ENCODE measurements at places on chromosomes 7 and 10. TPM values are rescaled to one million over a fixed set of nuclear protein-coding genes. Genes with fewer than 3 reads are reported as not detected.
A peak's percentile ranks its signal among the peaks of the same experiment; 100 is the strongest.

Gene ACSL5
- 31.7 TPM for total RNA-seq

Gene DEPP1
- not detected for total RNA-seq

Gene WIPF3
- total RNA-seq = not detected

Gene RTKN2
- total RNA-seq = 0.44 TPM

Gene FGL2
- 6.1 TPM for total RNA-seq

Gene BHLHA15
- not detected for total RNA-seq

Gene GOLGA7B
- 8.1 TPM for total RNA-seq

Gene EGR2
- 1.2 TPM for total RNA-seq

Gene RAPGEF5
- not detected for total RNA-seq

Gene CFTR
- total RNA-seq = not detected

Gene LIPK
- total RNA-seq = not detected

Gene ANKRD2
- total RNA-seq = not detected

Gene SORBS1
- 0.94 TPM for total RNA-seq

Gene PWWP2B
- 10.2 TPM for total RNA-seq

Gene CFAP43
- 0.39 TPM for total RNA-seq

DNA sequence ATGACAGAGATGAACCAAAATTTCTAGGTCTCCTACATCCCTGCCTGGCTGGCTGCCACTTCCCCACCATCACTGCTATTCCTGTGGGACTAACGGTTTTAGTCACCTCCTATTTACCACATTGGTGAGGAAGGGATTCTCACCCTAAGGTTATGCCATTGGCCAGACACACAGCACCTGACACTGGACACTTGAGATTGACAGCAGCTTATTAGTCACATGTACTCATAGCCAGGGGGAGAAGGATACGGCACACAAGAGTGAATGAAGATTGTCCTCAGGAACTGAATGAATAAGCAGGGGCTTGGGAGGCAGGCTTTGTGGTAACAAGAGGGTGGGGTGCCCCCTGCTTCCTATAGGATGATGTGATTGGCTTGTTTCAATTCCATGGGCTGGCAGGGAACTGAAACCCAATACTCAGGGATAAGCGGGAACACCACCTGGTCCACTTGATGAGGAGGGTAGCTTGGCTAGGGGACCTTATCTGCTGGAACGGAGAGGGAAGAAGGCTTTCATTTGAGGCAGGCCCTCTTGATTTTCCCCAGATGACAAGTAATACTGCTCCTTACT is 99.0 kb downstream of the SPAG6 start:
- no peak for DNase-seq

GRCh38 chr7:157775021-157775559 is 438.3 kb downstream of the DNAJB6 start:
- no peak for DNase-seq

- DNase-seq = no peak
Observed at GRCh38 chr7:131097662-131098376, 229.9 kb upstream of the MKLN1 start.

DNA sequence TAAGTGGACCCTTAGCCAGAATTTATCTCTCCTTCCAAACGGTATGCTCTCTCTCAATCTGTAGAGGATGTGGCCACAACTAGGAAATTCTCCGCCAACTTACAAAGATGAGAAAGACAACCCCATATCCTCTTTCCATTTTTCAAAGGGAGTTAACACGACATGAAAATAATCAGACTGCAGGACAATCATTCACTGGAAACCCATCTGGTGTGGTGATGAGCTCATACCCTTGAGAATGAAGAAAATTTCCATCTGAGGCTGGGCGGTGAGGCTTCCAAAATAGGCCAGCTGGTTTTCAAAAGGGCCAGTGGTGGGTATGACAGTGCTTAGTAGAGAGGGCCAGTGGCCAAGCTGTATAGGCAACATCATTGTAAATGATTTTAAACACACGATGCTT is 369.6 kb downstream of the FRMD4A start:
- no peak for DNase-seq

GRCh38 chr7:42274053-42274452 is 37.0 kb upstream of the GLI3 start:
- no peak for DNase-seq

- DNase-seq = no peak
Observed at GRCh38 chr7:47715631-47716068, 133.7 kb upstream of the TNS3 start.

DNA sequence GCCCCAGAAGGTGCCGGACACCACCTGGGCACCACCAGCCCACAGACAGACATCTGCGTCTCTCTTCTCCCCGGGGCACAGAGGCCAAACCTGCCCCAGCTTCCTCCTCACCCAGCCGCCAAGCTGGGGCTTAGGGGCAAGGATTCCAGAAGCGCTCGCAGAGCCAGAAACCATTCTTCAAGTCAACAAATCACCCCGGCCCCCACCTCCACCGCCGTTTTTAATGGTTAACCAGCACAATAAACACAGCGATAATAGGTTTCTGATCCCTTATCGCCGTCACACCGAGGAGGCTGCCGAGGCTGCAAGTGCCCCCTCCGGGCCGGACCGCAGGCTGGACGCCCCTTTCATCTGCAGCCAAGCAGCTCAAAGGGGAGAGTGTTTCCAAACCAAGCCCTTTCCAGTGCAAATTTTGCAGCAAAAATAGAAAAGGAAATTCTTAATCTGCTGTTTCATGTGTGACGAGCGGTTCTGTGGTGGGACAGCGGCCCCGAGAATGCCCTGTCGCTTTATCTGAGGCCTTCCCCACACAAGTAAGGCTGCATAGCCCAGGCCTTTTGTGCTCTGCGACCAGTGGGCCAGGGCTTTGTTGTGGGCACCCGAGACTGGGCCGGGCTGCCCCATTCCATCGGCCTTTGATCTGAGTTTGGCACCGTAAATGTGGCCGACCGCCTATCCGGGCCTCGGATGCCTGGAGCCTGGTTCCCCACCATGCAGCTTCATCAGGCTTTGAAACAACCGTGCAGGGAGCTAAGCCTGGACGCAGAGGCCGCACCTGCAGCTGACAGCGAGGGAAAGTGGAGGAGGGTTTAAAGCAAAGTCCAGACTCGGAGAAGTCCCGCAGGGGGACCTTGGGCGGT is 83.2 kb downstream of the FOXL3 start:
- DNase-seq = no peak

GRCh38 chr7:9023675-9024294 is 590.4 kb downstream of the NXPH1 start:
- DNase-seq = no peak

- no peak for DNase-seq
Observed at GRCh38 chr10:51397695-51398094, 301.7 kb downstream of the CSTF2T start.

DNA sequence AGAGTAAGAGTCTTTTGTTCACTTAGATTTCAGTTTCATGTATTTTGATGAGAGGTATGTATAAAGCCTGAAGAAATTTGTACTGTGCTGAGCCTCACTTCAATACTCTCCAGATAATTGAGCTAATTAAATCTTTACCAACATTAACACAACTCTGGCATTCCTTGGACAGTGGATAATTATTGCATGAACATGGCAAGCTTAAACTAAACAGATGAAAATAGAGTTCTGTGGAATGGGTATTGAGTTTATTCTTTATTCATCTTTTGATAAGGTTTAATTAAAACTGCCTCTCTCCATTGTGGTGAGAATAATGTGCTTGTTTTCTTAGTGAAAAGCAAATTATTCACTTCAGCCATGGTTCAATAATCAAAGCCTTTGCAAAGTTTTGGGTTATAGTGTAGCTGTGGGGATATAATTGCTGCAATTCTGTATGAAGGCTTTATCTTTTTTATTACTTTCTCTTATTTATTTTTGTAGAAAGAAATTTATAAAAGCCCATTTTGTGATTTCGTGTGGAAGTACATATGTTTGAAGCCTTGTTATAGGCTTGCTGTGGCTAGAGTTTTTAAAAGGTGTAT is 126.4 kb upstream of the FZD1 start:
- no peak for DNase-seq

- DNase-seq = no peak
Observed at GRCh38 chr10:6204341-6205191, 1.8 kb downstream of the PFKFB3 start.

DNA sequence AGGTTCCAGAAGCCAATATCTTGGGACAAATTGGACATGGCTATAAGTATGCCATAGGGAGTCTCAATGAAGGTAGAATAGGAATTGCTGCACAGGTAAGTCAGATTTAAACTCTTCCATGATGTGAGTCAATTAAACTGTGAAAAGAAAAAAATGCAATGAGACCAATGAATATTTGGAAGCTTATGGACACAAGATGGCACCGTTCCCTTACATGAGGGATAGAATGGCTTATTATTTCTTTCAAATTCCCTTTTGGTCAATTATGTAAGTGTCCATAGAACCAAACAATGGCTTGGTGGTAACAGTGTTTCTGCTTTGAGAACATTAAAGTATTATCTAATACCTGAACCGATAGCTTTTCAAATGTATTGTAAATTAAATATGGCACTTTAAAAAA is 35.6 kb downstream of the ACADSB start:
- DNase-seq = no peak

- DNase-seq = no peak
Observed at GRCh38 chr7:74380720-74381119, 73.0 kb upstream of the GTF2IRD1 start.

GRCh38 chr7:158546214-158546613 is 41.4 kb downstream of the PTPRN2 start:
- no peak for DNase-seq

- DNase-seq = no peak
Observed at GRCh38 chr10:128137877-128138276, 11.7 kb upstream of the MKI67 start.

DNA sequence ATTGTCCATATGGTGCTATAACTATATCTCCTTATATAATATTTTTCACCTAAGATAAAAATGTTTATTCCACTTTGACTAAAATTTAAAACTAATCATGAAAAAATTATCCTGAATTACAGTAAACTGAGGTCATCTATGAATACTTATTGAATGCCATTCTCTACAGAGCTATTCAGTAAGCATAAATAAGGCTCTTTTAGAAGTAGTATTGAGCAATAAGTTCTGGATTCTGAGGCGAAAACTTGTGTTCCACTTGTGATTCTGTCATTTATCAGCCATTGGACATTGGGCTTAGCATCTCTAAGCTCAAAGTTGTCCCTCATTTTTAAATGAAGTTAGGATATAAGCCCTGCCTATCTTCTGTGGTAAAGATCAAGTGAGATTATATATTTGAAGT is 130.8 kb downstream of the WNT2 start:
- DNase-seq = no peak

DNA sequence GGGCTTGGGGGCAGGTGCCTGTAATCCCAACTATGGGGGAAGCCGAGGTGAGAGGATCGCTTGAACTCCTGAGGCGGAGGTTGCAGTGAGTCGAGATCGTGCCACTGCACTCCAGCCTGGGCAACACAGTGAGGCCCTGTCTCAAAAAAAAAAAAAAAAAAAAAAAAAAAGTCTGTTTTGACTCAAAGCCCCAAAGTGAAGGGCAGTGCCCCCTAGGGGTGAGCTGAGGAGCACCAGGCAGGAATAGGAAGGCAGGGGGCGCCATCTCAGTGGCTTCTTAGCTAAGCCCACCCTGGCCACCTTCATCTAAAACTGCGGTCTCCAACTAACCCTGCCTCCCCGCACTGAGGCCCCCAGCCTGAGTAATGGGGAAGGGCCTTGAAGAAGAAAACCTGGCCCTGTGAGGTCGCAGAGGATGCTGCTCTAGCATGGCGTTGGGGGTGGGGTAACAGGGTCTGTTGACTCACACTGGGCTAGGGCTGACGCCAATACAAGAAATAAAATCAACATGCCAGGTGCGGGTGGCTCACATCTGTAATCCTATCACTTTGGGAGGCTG is 9.8 kb downstream of the PODXL start:
- peak; percentile 28 for DNase-seq

GRCh38 chr7:102096706-102097427 is 189.8 kb upstream of the SH2B2 start:
- no peak for DNase-seq

GRCh38 chr7:131839967-131840690 is 283.7 kb upstream of the PODXL start:
- no peak for DNase-seq

DNA sequence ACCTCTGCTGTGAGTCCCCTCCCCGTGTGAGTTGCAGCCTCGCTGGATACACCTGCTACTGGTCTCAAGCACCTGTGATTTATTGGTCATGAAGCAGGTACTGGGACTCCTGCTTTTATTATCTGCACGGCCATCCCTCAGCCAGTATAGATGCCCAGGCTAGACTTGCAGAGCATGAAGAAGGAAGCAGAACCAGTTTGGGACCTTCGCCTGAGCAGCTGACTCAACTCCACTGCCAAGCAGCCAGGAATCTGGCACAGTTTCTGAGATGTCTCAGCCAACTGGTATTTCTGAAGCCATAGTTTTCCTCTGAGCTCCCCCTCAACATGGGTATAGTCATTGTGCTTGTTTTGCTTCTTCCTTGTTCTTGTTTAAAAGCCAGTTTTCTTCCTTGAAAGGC is 28.0 kb upstream of the SLC39A12 start:
- DNase-seq = no peak

GRCh38 chr10:72702868-72703581 is 11.1 kb downstream of the MCU start:
- no peak for DNase-seq

- no peak for DNase-seq
Observed at GRCh38 chr10:42971251-42971599, 105.6 kb upstream of the RET start.

GRCh38 chr7:105611856-105612775 is 30.8 kb upstream of the EFCAB10 start:
- DNase-seq = no peak

GRCh38 chr7:127375631-127376030 is 16.9 kb downstream of the ZNF800 start:
- no peak for DNase-seq

GRCh38 chr7:31098642-31099360 is 46.7 kb downstream of the ADCYAP1R1 start:
- no peak for DNase-seq

- no peak for DNase-seq
Observed at GRCh38 chr10:188546-188945, 53.3 kb downstream of the ZMYND11 start.

GRCh38 chr10:109912335-109913281 is 10.7 kb downstream of the XPNPEP1 start:
- DNase-seq = no peak

Measured in naive thymus-derived CD8-positive, alpha-beta T cell (primary cell).